ENCODE measurements at places on chromosomes 4 and X.

GRCh38 chrX:118976599-118977340, 2.4 kb downstream of the LONRF3 start:
- no peak for DNase-seq

GRCh38 chrX:28058901-28059300, 77.7 kb upstream of the DCAF8L1 start:
- no peak for DNase-seq

- no peak for DNase-seq
These were observed 1.0 kb downstream of the SOX3 start for GRCh38 chrX:140503714-140504351.

GRCh38 chr4:75477201-75477600, 37.0 kb downstream of the RCHY1 start:
- no peak for DNase-seq

DNA sequence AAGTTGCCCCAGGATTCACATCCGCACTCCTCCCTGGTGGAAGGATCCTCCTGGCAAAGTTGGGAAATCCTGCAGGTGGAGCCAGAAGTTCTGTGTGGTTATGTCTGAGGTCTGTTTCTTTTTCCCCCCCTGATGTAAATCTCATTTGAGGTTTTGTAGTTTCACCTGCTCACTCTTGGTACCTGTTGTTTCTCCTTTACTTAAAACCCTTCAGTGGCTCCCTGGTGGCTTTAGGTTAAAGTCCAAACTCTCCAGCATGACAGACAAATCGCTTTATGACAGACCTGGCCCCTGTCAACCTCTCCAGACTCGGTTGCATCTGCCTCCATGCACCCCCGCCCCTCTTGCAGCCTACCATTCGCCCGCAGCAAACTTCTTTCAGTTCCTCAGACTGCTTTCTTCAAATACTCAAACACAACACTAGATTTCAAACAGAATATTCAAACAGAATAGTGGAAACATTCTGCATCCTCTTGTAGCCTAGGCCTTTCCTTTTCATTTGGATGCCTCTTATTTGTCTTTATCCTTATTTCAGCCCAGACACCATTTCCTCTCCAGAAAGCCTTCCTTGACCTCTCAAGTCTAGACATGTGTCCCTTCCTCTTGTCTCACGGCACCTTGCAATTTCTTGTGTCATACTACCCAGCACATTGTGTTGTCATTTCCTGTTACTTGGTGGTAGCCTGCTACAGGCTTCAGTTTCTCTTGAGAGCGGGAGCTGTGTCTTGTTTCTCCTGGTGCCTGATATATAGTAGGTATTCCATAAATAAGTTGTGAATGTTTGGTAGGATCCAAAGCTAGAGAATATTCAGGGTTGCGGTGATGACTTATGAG, 24.8 kb downstream of the IL13RA1 start:
- no peak for DNase-seq

GRCh38 chr4:73718375-73719373, 21.7 kb upstream of the CXCL8 start:
- DNase-seq = no peak

DNA sequence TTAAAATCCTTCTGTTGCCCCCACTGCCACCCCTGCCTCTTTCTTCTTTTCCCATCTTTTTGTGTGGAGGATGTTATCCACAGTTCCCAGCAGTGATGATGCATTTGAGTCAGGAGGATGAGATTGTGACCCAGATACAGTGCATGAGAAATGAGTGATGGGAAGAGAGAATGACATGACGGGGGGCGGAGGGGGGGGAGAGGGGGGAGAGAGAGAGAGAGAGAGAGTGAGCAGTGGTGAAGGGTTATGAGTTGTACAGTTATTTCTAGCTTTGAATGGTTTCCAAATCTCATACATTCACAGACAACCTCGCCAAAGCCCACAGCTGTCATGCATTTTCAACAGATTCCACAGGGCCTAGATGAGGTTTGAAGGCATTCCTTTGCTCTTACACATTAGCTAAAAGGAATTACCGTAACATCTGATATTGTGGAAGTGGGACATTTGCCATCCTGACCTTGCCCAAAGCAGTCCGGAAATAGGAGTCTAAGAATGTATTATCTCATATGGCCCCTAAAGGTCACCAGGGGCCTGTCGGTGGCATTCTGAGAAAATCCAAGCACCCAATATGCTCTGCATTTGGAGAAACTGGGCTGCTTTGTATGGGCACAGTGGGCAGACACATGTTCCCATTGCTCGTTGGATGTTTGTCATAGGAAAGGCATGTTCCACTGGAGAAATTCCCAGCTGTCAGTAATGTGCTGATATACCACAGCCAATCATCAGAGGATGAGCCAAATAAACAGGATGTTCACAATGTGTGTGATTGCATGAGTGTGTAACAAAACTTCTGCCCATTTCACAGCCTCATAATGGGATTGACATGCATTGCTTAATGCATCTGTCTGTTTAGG, 435.8 kb downstream of the SPRY1 start:
- DNase-seq = no peak

DNA sequence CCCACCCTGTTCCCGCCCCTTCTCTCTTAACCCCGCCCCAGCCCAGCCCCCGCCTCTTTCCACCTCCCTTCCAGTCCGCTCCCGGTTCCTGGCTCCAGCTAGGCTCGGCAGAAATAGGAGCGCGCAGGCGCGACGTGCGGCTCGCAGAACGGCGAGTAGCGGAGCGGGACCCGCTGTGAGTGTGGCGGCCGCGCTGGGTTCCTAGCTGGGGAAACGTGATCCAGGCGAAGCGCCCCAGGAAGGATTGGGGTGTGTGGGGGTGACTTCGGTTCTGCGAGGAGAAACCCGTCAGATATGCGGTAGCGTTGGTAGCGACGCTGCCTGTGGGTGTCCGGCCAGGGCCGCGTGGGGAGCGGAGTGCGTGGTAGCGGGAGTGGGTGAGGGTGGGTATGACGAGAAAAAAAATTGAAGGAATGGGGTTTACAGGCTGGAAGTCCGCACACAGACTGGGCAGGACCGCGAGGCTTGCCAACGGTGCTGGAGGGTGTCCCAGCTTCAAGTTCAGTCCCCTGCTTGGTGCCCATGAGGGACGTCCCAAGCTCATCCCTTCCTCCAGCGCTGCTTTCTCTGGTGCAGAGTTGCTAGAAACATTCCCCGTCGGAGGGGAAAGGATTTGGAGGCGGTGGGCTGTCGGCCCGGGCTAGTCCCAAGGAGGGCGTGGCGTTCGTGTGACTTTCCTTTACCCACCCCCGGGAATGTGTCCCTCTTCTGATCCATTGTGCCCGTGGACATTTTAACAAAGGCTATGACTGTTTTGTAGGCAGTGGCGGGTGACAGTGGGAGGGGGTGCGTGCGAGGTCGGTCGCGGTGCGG, at the start of gene PRRG1:
Gene PRRG1 (plus strand): TSS at position 144 of the 813 bp plus-strand sequence. CDS start 56,886 bp downstream, outside the sequence.
- no peak for DNase-seq

GRCh38 chrX:78327370-78328086, at the start of gene CYSLTR1:
Gene CYSLTR1 (minus strand): TSS chrX:78327611. CDS start chrX:78273746, 53,865 bp downstream.
- DNase-seq = no peak

- no peak for DNase-seq
These were observed 1.4 kb downstream of the DCX start for GRCh38 chrX:111410590-111411078.

DNA sequence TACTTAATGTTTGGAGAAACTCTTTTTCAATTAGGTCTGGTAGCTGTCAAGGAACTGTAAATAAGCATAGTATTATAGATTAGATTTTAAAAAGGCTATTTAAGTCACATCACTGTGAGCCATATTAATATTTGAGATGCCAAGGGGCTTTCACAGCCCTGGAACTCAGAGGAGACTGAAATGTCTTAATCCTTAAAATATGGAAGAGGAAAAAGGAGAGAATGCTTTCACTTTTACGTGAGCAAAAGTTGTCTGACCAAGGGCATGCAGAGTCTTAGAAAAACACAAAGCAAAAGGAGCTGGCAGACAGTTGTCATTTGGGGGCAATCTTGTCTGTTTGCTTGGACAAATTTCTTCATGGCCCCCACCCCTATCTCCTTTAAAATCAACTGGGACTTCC, 253.2 kb upstream of the IGFBP7 start:
- no peak for DNase-seq

- peak; percentile 45 for DNase-seq
These were observed 134.2 kb downstream of the CHIC2 start for GRCh38 chr4:53929955-53930798.

DNA sequence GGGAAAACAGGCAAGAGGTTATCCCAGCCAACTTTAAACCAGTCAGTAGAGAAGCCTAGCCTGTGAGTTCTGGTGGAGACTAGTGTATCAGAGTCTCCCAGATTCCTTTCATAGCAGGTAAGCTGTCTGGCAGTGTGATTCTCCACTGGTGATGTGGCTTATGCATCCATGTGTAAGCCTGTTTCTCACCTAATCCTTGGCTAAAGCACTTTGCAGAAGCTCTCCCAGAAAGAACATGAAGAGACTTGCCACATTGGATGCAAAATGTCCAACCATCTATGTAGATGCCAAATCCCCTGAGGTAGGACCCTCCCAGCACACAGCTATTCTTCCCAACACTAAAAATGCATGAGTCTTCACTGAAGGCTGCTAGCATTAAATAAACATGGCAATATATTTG, 111.7 kb downstream of the CHRNA9 start:
- no peak for DNase-seq

Measured in CD4-positive, alpha-beta T cell treated with Interleukin-6 at 100 ng/mL for 8 hours (primary cell).